ENCODE measurements at places on chromosomes 7 and 10.

DNA sequence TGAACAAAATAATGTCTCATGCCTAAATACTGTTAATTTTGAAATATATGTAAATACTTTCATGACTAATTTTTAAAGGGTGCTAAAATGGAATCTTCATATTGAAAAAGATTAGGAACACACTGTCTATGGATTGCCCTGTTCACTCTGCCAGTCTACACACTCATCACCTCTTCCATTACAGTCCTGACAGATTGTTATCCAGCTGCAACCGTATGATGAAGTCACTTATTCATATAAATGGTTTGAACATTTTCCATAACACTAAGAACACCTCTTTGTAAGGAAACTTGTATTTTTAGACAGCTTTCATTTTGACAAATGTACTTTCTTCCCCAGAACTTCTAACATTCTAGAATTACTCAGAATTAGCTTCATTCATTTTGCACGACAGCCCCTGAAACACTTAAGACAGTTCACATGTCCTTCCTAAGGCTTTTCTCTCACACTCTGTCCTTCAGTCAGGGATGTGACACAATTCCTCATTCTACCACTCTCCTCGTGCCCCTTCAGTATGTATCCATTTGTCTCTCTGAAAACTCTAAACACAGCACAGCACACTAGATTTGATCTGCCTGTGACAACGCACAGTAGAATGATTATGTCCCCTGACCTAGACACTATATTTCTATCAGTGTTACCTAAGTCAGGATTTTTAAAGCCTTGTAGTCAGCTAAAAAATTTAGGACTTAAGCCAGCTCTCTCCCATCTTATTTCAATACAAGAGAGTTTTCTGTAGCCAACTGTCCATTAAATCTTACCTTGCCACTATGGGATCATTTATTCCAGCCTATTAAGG, 71.9 kb downstream of the ORC5 start:
- H3K4me3 ChIP-seq: no peak overlapping the region
- H3K36me3 ChIP-seq: no peaks in the 10 kb centered on the region
- no peaks in the 10 kb centered on the region for H3K27me3 ChIP-seq
- H3K4me1 ChIP-seq: no peaks in the 10 kb centered on the region

DNA sequence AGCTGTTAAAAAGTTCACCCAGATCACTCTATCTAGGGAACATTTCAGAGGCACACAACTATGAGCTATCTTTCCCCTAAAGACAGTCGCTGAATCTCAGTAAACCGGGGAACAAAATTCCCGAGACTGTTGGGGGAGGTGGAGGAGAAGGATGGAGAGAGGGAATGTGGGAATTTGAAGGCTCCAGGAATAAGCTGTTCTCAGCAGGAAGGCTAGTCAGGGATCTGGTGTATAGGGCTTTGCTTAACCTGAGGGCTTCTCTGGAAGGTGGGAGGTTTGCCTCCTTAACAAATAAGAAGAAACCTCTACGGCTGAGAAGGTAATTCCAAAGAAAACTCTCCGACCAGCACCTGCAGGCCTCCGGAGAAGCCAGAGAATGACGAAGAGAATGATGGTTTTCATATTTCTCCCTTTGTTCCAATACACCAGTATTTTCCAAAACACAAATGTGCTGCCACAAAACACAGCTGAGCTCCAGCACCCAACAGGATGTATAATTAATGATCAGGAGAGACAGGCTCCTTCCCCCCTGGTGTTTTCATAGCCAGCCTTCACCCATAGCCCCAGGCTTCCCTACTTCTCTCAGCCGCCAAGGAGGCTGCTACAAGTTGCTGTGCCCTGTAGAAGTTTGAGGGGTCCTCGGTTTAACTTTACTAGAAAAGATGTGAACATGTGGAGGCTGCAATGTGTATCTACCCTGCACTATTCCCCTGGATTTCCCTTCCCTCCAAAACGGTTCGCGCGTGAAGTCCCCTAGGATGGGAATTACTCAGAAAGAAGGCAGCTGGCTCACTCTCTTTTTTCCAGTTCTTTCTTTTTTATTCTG, 2.0 kb downstream of the KCNMA1 start:
- H3K4me1 ChIP-seq: no peaks in the 10 kb centered on the region
- no peak overlapping the region for H3K27ac ChIP-seq
- H3K36me3 ChIP-seq: no peaks in the 10 kb centered on the region
- DNase-seq: no peak
- peaks cover 2% of the 10 kb centered on the region for H3K27me3 ChIP-seq
- H3K4me3 ChIP-seq: peak overlapping the region; percentile 62

DNA sequence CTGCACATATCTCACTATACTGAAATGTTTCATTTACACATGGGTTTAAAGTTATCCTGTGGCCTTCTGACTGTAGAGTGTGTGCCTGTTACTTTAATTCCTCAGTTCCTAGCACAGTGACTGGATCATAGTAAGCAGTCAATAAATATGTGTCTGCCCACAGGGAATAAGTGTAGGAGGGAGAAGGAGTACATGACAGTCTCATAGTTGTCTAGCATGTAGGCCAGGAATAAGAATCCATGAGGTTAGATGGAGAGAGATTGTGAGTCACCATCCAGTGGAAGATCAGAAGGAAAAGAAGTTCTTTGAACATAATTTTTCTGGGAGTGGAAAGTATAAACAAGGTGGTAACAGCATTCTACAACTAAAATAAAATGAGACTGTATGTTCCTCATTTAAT, 36.6 kb upstream of the SEMA3A start:
- no peaks in the 10 kb centered on the region for H3K36me3 ChIP-seq
- H3K27me3 ChIP-seq: no peaks in the 10 kb centered on the region
- no peak for DNase-seq
- no peak overlapping the region for H3K4me3 ChIP-seq
- H3K4me1 ChIP-seq: no peaks in the 10 kb centered on the region

DNA sequence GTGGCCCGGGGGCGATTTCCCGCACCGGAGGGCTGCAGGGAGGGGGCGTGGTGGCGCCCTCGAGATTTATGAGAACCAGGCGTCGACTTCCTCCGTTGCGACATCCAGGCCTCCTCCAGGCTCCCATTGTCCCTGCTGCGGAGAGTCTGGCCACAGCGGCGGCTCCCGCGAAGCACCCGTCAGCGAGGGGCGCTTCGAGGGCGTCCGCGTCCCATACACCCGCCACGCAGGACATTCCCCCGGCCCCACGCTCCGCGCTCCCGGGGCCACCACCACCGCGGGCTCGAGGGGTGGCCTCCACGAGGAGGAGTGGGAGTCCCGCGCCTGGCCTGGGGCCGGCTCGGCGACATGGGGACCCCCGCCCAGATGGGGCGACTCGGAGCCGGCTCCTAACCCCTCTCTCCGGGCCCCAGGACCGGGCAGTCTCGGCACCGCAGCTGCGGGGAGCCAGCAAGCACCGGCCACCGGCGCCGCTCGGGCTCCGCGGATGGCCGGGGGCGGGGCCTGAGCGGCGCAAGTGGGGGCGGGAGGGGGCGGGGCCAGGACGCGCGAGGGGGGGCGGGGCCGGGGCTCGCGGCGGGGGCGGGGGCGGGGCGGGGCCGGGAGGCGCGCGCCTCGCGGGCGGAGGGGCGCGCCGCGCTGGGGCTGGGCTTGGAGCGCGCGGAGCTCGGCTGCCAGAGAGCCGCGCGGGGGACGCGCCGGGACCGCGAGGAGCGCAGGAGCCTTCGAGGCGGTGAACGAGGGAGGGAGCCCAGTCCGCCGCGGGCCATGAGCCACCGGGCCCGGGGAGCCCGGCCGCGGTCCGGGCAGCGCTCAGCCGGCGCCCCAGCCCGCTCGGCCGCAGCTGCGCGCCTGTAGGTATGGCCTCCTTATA, at the start of gene SH2B2:
SH2B2 (plus strand) TSS at position 632 of the 874 bp plus-strand sequence. CDS start 13,683 bp downstream, outside the sequence.
- H3K36me3 ChIP-seq: no peaks in the 10 kb centered on the region
- H3K4me3 ChIP-seq: peak within 1 kb of the TSS; percentile 81
- H3K27ac ChIP-seq: peak within 1 kb of the TSS; percentile 96
- no peaks in the 10 kb centered on the region for H3K27me3 ChIP-seq
- DNase-seq: no peak

DNA sequence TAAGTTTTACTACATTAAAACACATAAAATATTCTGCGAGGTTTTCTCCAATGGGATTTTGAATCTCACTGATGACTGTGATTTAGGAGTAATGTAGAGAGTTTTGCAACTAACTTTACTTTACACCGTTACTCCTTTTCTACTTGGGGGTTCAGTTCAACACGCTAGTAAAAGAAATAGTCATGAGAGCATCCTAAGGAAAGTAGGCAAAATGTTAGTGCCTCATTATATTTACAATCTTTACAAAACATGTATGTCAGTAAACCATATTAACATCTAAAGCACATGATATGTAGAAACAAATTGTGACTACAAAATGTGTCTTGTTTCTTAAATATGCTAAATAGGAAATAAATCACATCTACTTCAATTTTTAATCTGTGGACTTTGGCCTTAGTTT, 6.0 kb downstream of the MEOX2 start:
- H3K36me3 ChIP-seq: no peaks in the 10 kb centered on the region
- H3K27ac ChIP-seq: peak overlapping the region; percentile 32
- DNase-seq: no peak
- H3K4me1 ChIP-seq: no peaks in the 10 kb centered on the region

GRCh38 chr7:132030086-132030568, 473.7 kb upstream of the PODXL start:
- H3K27ac ChIP-seq: no peak overlapping the region
- no peak for DNase-seq
- H3K4me1 ChIP-seq: no peaks in the 10 kb centered on the region
- no peaks in the 10 kb centered on the region for H3K36me3 ChIP-seq

- no peaks in the 10 kb centered on the region for H3K27me3 ChIP-seq
- no peak for DNase-seq
- no peak overlapping the region for H3K4me3 ChIP-seq
- H3K4me1 ChIP-seq: no peaks in the 10 kb centered on the region
Measured at GRCh38 chr10:36177071-36177470, 535.0 kb upstream of the FZD8 start.

DNA sequence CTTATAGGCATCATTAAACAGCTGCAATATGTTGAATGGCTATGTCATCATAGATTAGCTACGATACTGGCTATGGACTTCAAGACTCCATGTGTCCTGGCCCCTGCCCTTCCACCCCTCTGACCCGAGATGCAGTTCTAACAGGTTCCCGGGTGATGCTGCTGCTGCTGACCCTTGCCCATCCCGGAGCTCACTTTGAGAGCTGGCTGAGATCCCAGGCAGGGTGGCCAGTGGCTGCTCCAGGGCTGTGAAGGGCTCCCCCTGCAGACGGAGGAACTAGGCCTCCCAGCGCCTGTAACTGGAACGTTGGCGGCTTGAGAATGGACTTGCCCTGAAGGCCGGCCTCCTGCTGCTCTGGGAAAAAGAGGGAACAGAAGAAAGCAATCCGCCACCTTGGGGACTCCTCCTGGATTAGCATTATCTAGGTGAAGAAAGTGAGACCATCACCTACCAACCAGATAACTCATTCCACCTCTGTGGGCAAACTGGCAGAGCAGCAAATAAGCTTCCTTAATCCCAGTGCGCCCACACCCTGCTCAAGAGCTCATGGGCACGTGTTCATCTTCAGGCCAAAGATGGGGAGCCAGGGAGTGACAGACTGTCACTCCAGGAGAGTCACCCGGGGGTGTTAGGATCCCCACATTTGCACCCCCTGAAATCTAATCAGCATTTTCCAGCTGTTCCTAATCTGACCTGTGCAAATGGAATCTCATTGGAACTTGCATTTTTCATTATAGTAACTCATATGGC, 56.8 kb downstream of the PARP12 start:
- no peaks in the 10 kb centered on the region for H3K36me3 ChIP-seq
- no peak overlapping the region for H3K27ac ChIP-seq
- DNase-seq: no peak
- H3K4me1 ChIP-seq: no peaks in the 10 kb centered on the region
- H3K4me3 ChIP-seq: no peak overlapping the region
- no peaks in the 10 kb centered on the region for H3K27me3 ChIP-seq

DNA sequence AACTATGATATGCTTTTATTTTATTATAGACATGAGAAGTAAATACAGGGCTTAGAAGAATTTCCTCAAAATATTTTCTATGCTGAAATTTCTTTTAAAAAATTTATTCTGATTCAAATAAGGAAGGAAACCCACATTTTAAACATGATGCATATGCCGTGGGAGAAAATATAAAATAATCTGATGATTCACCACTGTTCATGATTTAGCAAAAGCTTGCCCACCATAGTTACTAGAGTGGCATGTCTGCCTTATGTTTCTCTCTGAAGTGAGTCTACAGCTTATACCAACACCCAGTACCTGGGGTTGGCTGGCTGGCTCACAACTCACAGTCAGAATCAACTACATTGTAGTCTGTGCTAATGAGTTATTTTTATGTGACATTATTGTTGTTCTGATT, 102.0 kb downstream of the GNAI1 start:
- DNase-seq: no peak
- H3K27me3 ChIP-seq: no peaks in the 10 kb centered on the region
- H3K4me1 ChIP-seq: no peaks in the 10 kb centered on the region
- H3K36me3 ChIP-seq: no peaks in the 10 kb centered on the region

DNA sequence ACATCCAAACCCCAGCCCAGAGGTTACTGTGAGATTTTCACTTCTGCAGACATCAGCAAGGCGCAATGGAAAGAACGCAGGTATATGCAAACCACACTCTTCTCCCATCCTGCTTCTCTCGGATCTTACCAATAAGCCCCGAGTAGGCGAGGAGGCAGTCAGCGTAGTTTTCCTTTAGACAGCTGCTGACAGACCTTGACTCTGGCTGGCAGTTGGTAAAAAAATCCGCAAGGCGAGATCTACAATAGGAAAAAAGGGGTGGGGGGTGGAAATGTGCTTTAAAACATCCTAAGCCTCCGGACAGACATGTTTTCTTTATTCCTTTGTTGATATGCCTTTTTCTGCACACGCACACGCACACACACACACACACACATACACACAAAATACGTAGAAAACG, 176.5 kb downstream of the GFRA1 start:
- no peak overlapping the region for H3K4me3 ChIP-seq
- no peaks in the 10 kb centered on the region for H3K36me3 ChIP-seq
- DNase-seq: no peak
- no peak overlapping the region for H3K27ac ChIP-seq
- no peaks in the 10 kb centered on the region for H3K27me3 ChIP-seq

- no peak overlapping the region for H3K4me3 ChIP-seq
- no peak for DNase-seq
Measured at GRCh38 chr10:17984056-17984455, 32.3 kb downstream of the SLC39A12 start.

- H3K27ac ChIP-seq: no peak overlapping the region
- no peak for DNase-seq
- H3K36me3 ChIP-seq: no peaks in the 10 kb centered on the region
- H3K27me3 ChIP-seq: no peaks in the 10 kb centered on the region
- H3K4me1 ChIP-seq: no peaks in the 10 kb centered on the region
Measured at GRCh38 chr7:101832685-101833375, 15.4 kb downstream of the CUX1 start.

DNA sequence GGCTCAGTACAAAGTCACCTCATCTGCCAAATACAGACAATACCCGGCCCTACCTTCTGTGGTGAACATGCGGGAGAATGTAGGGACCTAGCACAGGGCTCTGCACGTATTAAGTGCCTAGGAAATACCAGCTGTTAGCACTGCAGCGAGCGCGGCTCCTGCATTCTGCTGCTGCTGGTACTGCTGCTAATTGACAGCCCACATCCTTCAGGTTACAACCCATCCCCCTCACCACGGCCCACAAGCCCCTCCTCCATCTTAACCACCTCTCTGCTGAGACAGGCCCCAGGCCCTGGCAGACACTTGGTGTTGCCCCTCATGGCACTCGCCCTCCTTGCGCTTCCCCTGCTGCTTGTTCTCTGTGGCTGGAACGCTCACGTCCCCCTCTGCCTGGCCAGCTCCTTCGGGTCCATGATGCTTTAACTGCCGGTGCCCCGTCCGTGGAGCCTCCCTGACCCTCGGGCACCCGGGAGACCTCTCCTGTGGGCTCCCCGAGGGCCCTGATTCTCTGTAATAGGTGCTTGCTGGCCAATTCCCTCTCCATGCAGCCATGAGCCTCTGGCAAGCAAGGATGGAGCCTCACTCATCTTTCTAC, 53.3 kb upstream of the LOXL4 start:
- DNase-seq: no peak
- no peaks in the 10 kb centered on the region for H3K27me3 ChIP-seq
- no peak overlapping the region for H3K27ac ChIP-seq
- H3K36me3 ChIP-seq: no peaks in the 10 kb centered on the region

Data from breast epithelium (tissue), 4 donors.